Natural killer cell treated with Interleukin-12 subunit alpha and Interleukin-12 subunit beta and Interleukin-15 and Interleukin-18, amount 100 ng/mL, for 72 hours (primary cell): ENCODE measurements at places on chromosomes 5 and 9. TPM values are rescaled to one million over a fixed set of nuclear protein-coding genes. Genes with fewer than 3 reads are reported as not detected.

DNA sequence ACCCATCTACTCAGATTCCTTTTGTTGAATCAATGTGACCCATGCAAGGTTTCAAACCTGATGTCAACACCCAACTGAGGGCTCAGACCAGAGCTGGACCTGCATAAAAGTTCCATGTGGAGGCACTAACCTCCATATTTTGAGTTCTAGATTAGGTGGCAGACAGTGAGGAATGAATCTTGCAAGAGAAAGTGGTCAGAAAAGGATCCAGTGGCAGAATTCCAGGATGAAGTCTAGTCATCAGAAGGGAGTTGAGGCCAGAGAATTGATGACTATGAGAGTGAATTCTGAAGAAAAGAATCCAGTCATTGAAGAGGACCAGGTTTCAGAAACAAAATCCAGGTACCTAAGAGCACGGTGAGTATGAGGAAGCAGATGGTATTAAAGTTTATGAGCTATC, 205.1 kb upstream of the RGMB start:
- DNase-seq: no peak

DNA sequence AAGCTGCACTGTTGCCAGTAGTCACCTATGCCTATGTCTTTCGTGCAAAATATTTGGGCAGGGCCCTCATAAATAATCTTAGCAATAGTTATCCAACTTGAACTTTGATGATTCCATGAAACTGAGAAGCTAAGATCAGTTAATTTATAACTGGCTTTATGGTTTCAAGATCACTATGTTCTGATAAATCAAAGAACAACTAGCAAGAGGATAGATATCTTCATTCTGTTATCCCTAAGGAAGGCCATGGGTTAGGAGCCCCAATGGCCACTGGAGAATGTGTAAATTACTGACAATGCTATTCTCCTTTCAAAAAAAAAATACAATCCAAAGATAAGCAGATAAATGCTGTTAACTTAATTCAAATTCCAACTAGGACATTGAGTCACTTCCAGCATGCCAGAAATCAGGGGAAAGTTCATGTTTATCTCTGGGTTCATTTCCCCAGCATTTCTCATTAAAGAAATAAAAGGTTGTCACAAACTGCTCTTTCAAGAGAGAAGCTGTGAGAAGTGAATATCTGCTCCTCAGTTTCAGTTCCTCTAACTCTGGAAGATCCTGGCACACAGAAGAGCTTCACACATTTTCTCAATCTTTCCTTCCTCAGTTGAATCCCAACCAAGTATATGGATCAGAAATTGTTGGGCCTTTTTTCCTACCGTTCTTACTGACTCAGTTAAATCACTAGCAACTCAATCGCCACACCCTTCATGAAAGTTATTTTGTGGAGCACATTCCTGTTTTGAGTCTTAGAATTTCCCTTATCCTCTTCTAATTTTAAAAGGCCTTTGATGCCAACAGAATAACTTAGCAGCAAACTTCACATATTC, 59.6 kb upstream of the SLC1A1 start:
- DNase-seq: no peak

DNA sequence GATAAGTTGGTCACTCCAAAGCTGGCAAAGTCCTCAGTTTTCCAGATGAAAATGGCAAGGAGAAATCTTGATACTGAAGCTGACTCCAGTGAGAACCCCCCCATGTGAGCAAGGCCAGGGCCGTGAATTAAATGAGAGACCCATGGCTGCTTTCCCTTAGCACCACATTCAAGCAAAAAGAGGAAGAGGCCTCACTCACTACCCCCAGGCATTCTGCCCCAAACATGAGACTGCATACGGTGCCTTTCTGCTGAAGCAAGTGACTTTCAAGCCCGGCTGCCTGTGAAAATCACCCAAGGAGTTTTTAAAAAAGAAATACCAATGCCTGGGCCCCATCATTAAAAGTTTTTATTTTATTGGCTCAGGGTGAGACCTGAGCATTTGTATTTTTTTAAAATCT, 66.9 kb downstream of the TMEM252 start:
- no peak for DNase-seq

Gene NPR2
- total RNA-seq: 11.3 TPM

Gene NSG2
- not detected for total RNA-seq
